ENCODE measurements at places on chromosomes 7 and 10.

DNA sequence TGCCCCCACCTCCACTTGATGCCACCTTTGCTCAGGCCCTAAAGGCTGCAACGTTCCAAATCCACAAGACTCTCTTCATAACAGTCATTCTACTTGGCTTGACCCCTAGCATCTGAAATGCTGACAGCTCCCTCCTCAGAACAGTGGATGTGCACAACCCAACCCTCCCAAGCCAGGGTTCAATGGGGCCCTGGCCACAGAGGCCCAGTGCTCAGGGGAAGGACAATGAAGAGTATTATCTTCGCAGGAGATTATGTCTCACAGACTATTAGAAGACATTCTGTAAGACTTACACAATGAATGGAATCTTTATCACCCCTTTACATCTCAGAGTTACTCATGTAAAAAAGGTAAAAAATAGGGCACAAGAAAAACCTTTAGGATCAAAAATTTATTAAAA lies 20.4 kb downstream of the ERCC6 start:
- DNase-seq, result no peak

DNA sequence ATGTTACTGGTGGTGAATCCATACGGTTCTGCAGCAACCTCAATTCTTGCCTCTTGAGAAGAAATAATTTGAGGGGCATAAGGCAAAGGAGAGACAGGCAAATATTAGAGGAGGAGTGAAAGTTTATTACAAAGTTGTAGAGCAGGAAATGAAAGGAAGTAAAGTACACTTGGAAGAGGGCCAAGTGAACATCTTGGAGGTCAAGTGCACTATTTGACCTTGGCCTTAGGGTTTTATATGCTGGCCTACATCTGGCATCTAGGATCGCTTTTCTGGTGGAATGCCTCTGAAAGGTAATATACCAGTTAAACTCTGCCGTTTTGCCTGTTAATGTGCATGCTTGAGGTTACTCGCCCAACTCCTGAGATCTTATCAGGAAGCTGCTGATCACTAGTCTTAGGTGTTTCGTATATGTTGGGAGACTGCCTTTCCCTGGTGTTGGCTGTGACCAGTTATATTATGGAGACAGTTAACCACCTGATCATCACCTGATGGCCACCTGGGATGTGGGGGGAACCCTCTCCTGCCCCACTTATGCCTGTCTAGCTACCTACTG lies 66.1 kb upstream of the CYP2C18 start:
- DNase-seq, result no peak

DNA sequence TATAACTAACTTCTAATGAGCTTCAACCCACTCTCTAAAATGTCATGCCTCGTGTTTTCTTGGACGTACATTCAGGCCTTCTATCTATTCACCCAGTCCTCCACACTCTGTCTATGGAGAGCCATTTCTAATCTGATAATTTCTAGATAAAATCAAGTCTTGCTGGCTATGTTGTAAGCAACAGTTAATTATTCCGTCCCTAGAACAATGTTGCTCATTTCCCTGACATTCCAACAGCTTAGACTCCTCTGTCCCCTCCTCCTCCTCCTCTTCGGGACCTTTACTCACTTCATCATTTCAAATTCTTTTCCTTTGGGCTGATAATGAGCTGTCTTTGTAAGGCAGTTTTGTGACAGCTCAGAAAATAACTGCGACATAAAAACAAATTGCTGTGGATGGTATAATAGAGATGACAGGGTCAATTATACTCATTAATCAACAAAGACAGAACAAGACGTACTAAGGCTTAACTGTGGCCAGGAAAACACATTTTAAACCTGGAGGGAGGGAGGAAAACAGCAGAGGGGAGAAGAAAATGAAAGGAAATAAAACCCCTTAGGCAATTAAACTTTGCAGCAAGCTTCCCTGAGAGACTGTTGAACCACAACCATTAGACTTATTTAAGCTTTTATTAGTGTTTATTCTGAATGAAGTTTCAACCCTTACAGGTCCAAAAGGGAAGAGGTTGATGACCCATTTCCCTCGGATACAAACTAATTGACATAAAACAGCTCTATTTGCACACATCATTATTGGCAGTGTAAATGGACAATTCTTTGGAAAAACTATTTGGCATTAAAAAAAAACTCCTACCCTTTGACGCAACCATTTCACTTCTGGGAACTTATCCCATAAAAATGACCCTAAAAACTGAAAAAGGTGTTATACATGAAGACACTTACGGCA lies 179.1 kb downstream of the SFMBT2 start:
- no peak for DNase-seq

DNA sequence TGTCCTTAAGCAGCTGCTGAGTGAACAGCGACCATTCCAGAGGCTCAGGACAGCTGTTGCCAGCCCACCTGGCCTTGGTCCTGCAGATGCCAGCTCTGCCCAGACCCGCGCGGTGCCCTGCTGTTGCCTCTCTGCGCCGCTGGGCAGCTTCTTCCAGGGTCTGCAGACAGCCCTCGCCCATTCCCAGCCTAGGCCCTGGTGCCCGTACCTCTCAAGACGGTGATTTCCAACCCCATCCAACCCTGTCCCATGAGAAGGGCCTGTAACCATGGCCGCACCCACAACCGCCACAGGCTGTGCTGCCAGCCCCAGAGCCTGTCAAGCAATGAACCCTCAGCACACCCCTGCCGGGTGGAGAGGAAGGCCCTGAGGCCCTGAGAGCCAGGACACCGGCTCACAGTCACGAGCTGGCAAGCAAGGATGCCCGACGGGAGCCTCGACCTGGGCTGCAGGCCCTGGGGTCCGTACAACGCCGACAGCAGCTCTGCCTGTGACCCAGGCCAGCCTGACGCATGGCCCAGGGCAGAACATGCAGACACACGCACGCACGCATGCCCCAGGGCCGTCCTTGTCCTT lies 231.9 kb downstream of the MAD1L1 start:
- DNase-seq, result no peak

Data from activated T-cell treated with anti-CD3 and anti-CD28 coated beads, Interleukin-2, amount 50 U/mL, for 24 hours (primary cell).